Epithelial cell of prostate (primary cell): ENCODE measurements at places on chromosomes 5 and 9.
A peak's percentile ranks its signal among the peaks of the same experiment; 100 is the strongest.

GRCh38 chr5:134020188-134020587 lies 15.4 kb upstream of the VDAC1 start:
- DNase-seq: no peak

DNA sequence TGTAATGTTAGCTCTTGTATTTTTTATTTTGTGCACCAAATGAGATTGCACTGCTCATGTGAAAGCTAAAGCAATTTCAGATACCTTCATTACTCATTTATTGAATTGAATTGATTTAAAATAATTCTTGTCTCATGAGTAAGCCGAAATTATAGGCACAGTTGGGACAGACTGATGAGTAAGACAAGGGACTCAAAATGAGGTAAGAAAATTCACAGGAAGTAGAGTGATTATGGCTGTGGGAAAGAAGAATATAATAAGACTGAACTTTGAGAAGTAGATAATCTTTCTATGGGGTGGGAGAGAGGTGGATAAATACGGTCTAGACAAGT lies 51.1 kb downstream of the NUDT12 start:
- DNase-seq: peak; percentile 14

- no peak for DNase-seq
These were observed 13.8 kb downstream of the TXNDC8 start for GRCh38 chr9:110323818-110324217.

DNA sequence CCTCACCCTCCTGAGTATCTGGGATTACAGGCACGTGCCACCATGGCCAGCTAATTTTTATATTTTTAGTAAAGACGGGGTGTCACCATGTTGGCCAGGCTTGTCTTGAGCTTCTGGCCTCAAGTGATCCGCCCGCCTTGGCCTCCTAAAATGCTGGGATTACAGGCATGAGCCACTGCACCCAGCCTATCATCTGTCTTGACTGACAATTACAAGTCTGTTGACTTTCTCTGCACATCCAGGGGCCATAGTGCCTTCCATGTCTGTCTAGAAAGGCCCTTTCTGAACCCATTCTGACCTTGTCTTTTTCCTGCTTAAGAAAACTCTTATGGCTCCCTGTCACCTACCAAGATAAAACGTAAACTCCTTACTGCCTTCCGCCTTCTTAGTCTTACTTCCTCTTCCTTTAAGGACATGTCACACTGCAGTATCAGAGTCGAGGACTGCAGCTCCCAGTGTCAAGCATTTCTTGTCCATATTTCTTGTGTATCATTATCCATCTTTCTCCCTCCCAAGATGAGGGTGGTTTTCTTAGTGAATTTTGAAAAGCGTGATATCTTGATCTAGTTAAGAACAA lies 49.9 kb upstream of the SHB start:
- no peak for DNase-seq

DNA sequence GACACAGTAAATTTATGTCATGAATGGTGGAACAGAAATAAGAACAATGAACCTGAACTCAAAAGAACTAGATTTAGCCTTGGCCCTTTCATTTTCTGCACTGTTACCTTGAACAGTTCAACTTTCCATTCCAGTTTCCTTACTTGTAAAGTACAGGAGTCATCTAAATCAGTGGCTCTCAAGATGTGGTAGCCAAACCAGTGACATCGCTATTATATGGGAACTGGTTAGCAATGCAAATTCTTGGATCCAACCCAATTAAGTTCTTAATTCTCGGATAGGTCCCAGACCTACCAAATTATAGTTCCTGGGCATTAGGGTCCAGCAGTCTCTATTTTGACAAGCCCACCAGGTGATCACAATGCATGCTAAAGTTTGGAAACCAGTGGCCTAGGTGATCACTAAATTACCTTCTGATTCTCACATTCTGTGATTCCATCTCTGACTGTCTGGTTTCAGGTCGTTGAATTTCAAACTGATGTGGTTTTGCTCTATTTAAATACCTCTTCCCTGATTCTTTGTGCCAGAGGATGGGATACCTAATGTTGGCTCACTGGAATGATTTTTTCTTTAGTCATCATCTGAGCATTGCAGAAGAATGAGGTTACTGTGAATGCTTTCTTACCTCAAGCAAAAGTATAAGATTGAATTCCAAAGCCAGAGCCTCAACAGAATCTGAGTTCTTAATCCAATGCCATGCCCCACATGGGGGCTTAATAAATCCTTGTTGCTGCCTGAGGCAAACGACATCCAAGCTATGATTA lies 253.8 kb downstream of the ENC1 start:
- peak; percentile 72 for DNase-seq

GRCh38 chr9:100427366-100428263 lies 672 bp downstream of the MSANTD3 start:
- DNase-seq: no peak

- DNase-seq: no peak
These were observed 32.8 kb downstream of the CEP72 start for GRCh38 chr5:644971-645370.

GRCh38 chr5:62326302-62326701 lies 20.3 kb downstream of the KIF2A start:
- no peak for DNase-seq

DNA sequence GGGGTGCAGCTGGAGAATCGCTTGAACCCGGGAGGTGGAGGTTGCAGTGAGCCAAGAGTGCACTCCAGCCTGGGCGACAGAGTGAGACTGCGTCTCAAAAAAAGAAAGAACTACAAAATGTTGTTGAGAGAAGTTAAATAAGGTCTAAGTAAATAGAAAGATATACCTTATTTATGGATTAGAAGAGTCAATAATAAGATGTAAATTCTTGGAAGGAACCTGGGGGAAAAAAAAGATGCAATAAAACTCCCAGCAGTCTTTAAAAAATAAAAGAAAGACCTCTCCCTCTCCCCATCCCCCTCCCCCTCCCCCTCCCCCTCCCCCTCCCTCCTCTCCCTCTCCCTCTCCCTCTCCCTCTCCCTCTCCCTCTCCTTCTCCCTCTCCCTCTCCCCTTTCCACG lies 15.5 kb upstream of the FAF2 start:
- no peak for DNase-seq

GRCh38 chr5:125112196-125112595 lies 365.8 kb upstream of the ZNF608 start:
- no peak for DNase-seq

GRCh38 chr9:106945727-106946660 lies 83.0 kb downstream of the ZNF462 start:
- DNase-seq: no peak

DNA sequence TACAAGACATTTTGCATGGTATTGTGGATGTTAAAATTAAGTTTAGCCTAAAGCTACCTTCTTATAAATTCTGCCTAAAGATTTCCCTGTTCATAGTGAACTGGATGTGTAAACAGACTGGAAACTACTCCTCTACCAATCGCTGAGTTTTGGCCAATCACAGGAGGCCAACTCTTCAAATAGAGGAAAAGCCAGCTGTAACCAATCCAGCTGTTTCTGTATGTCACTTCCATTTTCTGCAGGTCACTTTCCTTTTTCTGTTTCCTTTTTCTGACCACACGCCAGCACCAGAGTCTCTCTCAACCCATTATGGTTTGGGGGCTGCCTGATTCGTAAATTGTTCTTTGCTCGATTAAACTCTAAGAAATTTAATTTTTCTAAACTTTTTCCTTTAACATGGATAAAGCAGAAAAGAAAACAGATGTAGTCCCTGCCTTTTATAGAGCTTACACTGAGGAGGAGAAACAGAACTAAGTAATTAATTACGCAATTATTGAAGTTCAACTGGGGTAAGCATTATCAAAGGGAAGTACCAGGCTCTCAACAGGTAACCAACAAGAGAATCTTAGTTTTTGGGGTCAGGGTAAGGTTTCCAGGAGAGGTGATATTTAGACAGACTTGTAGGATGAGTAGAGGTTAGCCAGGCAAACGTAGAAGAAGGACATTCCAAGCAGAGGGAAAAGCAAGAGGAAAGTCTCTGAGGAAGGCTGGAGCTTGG lies 27.7 kb downstream of the RANBP3L start:
- no peak for DNase-seq

- DNase-seq: no peak
These were observed 83.1 kb upstream of the SPOCK1 start for GRCh38 chr5:137582218-137582617.

GRCh38 chr5:168438349-168438748 lies 47.9 kb upstream of the RARS1 start:
- no peak for DNase-seq

DNA sequence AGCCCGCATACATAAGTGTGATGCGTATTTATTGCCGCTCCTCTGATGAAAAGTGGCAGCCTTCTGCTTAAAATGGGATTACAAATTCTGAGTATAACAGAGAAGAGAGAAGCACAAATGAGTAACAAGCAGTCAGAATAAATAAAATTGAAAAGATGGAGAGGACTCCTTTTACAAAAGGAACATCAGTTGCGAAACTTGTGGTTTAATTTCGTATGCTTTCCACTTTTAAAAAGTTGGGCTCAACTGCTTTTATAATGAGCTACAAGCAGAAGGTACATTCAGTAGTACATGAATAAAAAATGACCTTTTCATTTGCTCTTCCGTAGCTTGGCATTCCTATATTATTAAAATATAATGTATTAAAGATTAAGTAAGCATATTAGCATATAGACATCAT lies 320.0 kb downstream of the FBXL17 start:
- DNase-seq: no peak

DNA sequence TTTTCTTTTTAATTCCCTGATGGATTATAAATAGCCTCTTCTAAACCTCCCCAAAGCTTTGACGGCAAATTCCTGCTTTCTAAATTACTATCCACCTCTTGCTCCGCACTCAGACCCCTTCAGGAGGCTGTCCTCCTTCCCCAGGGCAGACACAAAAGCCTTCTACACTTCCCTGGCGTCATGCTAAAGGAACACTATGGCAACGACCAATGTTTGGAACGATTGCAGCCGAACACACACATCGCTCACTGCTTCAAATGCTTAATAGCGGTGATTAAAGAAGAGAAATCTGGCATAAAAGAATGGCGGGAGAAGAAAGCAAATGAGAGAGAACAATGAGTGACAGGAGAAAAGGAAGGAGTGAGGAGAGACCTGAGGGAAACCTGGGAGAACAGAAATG lies 297.3 kb downstream of the MLLT3 start:
- no peak for DNase-seq

GRCh38 chr5:40378396-40379177 lies 301.1 kb upstream of the PTGER4 start:
- DNase-seq: no peak

DNA sequence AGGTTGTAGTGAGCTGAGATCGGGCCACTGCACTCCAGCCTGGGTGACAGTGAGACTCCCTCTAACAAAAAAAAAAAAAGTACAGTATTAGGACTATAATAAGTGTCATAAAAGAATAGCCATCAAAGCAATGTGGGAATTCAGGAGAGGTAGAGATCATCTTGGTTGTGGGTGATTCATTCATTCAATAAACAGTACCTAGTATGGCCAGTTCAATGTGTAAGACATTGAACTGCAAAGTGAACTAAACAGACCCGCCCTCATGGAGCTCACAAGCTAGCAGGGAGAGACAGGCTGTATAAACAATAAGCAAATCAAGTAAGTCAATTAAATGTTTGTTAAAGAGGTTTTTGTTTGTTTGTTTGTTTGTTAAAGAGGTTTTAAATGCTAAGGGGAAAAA lies 146.1 kb upstream of the RANBP3L start:
- no peak for DNase-seq

DNA sequence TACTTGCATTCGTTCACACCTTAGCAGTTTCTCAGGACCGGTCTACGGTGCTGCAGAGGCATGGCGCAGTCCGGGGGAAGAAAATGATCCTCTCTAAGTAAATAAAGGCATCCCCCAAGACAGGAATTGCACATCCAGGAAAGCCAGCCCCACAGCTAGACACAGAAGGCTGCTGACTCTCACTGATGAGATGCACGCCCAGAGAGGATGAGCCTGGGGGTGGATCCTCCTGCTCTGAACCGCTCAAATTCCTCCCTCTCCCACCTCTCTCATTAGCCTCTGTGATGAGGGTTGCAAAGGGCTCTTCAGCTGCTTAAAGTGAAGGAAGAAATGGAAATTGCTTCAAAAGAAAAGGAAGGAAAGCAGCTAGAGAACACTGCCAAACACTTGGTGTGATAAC lies 132.4 kb downstream of the TTLL11 start:
- no peak for DNase-seq

GRCh38 chr5:59088546-59088945 lies 505.7 kb downstream of the RAB3C start:
- DNase-seq: no peak
